Umbilical cord (tissue), 2 donors: ENCODE measurements at places on chromosomes 7 and 10. TPM values are rescaled to one million over a fixed set of nuclear protein-coding genes. Genes with fewer than 3 reads are reported as not detected.

GRCh38 chr10:131700506-131700905 is 200.3 kb upstream of the PPP2R2D start:
- no peak for DNase-seq

- no peak for DNase-seq
These were observed 209.1 kb upstream of the ZNF722 start for GRCh38 chr7:63789378-63790176.

DNA sequence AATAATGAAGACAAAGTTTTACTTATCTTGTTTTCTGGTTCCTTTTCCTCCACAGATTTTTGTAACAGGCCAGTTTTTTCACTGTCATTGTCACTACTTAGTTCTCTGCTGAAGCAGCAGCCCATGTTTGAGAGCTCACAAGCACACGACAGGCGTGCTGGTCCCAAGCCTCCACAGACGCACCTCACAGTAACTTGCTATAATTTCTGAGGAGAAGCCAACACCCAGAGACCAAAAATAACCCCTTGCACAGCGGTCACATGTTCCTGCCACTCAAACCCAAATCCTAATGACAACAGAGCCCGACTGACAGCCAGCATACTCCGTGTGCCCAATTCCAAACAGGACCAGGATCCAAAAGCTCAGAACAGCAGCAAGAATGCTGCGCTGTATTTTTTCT is 58.5 kb downstream of the LARP4B start:
- DNase-seq, result no peak

- DNase-seq, result no peak
These were observed 770.8 kb downstream of the ANKRD7 start for GRCh38 chr7:118995350-118995749.

- no peak for DNase-seq
These were observed 54.0 kb upstream of the NMT2 start for GRCh38 chr10:15222511-15222910.

DNA sequence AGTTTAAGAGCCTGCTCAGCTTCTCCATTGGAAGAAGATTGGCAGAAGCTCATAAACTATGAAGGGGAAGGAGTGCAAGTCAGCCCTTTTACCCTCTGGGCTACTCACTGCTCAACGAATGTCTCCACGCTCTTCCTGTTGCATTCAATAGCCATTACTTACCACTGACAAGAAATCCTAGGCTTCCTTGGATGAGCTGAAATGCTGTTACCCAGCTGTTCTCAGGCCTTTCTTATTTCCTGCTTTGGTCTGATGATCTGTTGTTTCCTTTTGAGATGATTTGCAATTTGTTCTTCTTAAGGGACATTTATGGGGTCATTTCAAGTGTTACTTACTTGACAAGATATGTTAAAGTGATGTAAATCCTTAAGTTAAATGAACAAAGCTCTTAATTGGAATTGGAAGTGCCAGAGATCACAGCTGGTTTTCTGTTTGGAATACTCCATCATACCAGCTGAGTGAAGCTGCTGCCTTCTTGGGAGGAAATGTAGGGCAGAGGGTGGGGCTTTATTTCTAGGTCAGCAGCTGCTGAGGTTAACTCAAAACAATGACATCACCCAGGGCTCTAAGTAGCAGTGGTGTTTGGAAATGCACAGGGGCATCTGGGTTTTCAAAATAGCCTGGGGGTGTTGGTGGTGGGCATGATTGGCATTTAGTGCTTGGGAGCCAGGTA is 170.0 kb downstream of the PRKCQ start:
- DNase-seq, result peak; percentile 77

DNA sequence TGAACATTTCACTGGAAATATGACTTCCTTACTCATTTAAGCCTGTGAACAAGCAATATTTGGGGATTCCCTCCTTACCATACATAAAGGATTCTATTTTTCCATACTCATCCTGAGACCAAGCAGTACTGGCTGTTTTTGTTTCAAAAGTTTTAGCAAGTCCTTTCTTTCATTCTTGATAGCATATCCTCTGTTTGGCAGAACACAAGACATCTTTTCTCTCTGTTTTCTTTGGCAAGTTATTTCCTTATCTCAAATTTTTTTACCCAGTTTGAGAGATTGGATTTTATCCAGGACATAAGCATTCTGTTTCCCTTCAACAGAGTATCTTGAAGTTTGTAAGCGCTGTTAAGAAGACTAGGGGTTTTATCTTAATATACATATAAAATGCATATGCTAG is 3.0 kb upstream of the WASL start:
- peak; percentile 89 for DNase-seq

GRCh38 chr10:26624006-26624405 is 73.5 kb upstream of the PDSS1 start:
- no peak for DNase-seq

DNA sequence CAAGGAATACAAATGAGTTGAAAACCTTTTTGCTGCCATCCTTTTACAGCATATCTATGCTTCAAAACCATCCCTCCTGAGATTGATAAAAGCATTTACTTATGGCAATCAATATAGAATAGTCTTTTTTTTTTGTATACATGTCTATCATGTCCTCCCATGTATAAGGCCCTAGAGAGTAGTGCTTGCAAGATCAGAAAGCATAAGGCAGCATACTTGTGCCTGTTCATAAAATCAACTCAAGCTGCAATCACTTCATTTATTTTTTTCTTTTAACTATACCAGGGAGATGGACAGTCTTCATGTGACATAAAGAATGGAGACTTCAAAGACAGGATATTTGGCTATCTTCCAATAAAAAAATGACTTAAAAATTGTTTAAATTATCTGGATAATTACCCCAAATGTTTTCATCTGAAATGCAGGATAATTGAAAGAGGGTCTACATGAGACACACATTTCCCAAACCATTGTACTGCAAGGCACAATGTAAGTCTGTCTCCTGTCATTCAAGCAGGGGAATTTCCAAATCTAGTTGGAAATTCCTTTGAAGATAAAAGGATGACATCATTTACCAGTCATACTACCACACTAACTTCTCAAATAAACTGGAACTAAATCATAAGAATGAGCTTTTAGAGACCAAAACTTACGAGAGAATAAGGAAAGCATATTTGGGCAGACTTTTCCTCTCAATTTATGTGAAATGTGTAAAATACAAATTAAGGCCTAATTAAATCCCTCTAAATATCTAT is 22.5 kb downstream of the LRRN3 start:
- peak; percentile 65 for DNase-seq

LIPN gene
- not detected for total RNA-seq

IGF2BP3 gene
- total RNA-seq, result 51.3 TPM

COBL gene
- total RNA-seq, result 5.3 TPM

SDK1 gene
- 7.9 TPM for total RNA-seq
